ENCODE measurements at places on chromosomes 4 and X. TPM values are rescaled to one million over a fixed set of nuclear protein-coding genes. Genes with fewer than 3 reads are reported as not detected.

- DNase-seq = no peak
These were observed 266.4 kb downstream of the ARHGAP24 start for GRCh38 chr4:85741381-85741780.

GRCh38 chr4:26763648-26764047, 97.0 kb upstream of the STIM2 start:
- no peak for DNase-seq

DNA sequence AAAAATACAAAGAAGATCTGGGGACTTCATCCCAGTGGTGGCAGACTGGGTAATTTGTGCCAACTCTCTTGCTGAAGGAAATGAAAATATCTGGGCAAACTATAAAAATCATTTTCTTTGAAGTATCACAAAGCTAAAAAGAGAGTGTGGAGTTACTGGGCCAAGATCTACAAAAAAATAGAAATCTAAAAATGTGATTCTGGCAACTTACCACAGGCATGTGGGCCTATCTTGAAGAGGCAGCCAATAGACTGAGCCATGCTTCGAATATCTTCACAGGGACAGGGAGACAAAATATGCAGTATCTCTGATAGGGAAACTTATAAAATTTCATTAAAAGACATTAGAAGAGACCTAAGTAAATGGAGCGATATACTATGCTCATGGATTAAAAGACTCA, 168.8 kb downstream of the RCHY1 start:
- peak; percentile 23 for DNase-seq

- DNase-seq = no peak
These were observed 322.5 kb downstream of the HS3ST1 start for GRCh38 chr4:11106190-11106589.

DNA sequence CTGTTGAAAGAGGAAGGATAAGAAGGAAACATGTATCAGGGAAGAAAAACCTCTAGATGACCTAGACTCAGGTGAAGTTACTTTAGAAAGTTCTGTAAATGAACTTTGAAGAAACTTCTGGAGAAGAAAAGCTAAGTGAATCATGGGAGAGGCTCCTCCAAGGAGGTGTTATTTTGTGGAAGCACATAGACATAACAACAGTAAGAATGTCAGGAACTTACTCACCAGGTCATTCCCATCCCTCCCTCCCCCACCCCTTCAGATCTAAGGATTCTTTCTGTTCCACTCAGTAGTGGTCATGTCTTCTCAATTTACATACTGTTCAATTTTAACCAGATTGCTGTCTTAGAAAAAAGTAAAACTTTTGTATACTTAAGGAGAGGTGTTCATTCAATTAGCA, 310.5 kb upstream of the DDX53 start:
- no peak for DNase-seq

GRCh38 chr4:157043131-157043530, 32.8 kb upstream of the GLRB start:
- DNase-seq = peak; percentile 6

DNA sequence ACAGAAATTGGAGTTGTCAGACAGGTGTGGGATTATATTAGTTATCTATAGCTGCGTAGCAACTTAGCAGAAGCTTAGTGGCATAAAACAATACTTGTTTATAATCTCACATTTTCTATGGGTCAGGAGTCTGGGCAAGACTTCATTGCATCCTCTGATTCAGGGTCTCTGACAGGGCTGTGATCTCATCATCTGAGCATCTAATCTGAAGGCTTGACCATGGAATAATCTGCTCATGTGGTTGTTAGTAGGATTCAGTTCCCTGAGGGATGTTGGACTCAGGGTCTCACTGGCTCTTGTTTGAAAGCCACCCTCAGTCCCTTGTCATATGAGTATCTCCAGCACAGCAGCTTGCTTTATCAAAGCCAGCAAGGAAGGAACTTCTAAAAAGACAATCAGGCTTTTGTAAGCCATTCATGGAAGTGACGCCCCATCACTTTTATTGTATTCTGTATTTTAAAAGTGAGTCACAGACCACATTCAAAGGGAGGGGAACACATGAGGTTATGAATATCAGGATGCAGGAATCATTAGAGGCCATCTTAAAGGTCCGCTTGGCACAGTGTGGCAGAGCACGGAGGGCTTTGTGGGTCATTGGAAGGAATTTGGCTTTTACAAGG, 37.2 kb upstream of the FAM9B start:
- no peak for DNase-seq

- no peak for DNase-seq
These were observed 12.7 kb upstream of the TET2 start for GRCh38 chr4:105133976-105134375.

GRCh38 chr4:25330905-25331808, 18.6 kb downstream of the ZCCHC4 start:
- no peak for DNase-seq

DNA sequence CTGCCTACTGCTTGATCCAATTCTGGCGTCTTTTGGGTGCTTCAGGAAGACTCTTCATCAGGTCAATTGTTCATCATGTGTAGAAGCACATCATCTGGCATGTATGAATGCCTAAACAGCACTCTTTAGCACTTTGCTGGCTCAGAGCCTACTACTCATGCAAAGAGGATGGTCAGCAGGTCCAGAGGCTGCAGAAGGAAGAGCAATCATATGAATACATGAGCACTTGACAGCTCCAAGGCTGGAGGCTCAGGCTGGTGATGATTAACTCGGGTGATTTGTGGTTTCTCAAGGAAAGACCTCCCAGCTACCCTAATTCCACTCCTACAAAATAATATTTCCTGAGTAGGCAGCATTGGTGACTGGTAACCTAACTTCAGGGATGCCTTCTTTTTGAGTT, 103.8 kb upstream of the CXCL13 start:
- no peak for DNase-seq

DNA sequence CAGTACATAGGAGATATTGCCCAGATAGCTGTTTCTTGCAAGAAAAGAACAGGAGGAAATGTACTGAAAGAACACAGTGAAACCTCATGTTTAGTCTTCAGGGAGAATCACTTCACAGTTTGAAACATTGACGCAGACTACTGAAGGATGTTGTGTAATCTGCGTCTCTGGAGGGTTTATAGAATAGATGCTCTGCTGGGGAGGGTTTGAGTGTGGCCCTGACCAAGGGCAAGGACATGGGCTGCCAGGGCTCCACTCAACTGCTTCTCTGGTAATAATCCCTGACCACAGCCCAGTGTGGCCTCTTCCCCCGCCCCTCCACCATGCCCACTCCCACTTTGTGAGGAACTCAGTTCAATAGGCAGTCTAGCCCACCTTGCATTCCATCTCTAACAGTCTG, 15.8 kb upstream of the ACE2 start:
- no peak for DNase-seq

- no peak for DNase-seq
These were observed at the start of gene SH2D1A for GRCh38 chrX:124346117-124346876. Gene SH2D1A (plus strand): TSS chrX:124346563. CDS start chrX:124346643, 80 bp downstream.

DNA sequence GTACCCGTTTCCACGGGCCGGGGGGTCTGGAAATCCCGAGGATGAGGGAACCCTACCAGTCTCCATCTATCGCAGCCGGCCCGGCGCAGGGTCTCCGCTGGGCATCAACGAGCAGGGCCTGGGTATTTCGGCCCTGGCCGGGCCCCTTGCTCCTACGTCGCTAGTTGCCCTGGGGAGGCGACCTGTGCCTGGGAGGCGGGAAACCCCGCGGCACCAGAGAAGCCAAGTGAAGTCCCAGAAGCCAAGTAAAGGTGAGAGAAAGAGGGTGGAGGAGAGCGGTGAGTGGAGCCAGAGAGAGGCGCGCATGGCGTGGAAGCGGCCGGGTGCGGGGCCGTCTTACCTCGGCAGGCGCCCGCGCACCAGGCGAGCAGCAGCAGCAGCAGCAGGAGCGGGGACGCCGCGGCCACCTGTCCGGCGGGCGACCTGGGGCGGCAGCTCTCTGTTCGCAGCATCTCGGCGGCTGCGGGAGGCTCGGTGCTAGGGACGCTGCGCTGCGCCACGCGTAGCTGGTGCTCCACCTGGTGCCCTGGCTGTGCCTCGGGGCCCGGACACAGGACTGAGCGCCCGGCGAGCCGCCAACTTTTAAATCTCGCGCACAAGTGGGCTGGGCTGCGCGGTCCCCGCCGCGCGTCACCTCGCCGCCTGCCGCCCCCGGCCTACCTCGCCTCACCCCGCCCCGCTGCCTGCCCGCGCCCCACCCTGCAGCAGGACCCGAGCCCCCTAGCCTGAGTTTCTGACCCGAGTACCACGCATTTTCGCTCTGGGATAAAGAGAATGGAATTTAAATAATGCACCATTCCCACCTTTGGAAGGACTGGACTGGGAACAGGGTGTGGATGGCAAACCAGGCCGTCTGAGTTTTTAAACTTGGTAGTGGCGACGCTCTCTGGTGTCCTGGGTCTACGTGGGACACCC, at the start of gene NMU:
TSS of gene NMU (minus strand) at position 558 of the 915 bp plus-strand sequence. CDS start at position 452, 106 bp downstream.
- DNase-seq = no peak

GRCh38 chr4:155929833-155930232, 23.8 kb downstream of the CTSO start:
- DNase-seq = no peak

DNA sequence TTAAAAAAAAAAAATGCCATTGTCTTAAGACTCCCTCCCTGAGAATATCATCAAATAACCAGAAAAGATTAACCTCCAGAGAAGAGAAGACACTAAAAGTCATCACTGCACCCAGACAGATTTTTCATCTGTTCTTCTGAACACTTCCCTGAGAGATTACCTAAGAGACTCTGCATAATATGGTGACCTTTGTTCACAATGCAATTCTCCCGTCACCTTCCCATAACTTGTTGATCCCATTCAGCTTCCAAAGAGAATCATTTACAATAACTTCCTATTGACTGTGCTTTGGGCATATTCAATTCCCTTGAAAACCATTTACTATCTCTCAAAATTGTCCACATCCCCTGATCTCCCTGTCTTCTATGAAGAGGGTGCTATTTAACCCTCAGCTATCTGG, 85.1 kb upstream of the SMAD1 start:
- no peak for DNase-seq

DNA sequence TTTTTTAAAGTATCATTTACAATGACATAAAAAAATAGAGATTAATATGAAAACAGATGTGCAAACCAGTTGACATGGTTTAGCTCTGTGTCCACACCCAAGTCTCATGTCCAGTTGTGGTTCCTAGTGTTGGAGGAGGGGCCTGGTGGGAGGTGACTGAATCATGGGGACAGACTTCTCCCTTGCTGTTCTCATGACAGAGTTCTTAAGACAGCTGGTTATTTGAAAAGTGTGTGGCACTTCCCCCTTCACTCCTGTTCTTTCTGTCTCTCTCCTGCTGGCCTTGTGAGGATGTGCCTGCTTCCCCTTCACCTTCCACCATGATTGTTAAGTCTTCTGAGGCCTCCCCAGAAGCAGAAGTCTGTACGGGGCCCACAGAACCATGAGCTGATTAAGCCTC, 23.8 kb downstream of the CNOT6L start:
- no peak for DNase-seq

- no peak for DNase-seq
These were observed 2.4 kb downstream of the ZNF141 start for GRCh38 chr4:340011-340410.

DNA sequence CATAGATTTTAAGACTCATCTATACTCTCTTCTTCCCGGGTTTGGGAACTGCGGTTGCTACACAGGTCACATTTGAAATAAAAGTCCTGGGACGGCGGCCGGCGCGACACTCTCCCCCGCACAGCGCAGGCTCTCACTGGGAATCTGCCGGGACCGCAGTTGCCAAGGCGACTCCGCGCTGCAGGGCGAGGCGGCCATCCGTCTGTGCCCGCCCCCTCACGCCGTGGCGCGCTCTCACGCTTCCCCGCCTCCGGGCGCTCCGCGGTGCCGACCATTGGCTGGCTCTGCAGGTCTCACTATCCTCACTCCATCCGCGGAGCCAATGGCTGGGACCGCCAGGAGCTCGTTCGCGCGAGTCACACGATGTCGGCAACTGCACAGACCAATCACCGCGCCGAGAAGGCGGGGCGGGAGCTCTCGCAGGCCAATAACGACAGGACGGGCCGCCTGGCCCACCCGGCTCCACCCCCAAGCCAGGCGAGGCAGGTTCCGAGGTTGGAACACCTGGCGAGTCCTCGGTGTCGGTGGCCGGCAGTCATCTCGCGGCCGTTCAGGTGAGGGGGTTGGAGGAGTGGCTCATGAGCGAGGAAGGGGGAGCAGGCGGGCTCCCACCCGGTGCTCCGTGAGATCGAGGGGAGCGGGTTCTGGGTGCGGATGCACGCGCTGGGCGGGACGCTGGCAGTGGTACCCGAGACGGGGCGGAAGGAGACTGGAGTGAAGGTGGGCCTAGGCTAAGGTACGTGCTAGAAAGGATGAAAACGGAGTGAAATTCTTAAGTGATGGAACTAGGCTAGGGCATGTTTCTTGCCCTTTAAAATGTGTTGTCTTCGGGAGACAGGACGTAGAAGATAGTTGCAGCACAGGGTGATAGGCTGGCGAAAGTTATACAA, at the start of gene MSMO1:
TSS of gene MSMO1 (plus strand) at position 459 of the 890 bp plus-strand sequence. CDS start 5,702 bp downstream, outside the sequence.
- peak; percentile 96 for DNase-seq

DNA sequence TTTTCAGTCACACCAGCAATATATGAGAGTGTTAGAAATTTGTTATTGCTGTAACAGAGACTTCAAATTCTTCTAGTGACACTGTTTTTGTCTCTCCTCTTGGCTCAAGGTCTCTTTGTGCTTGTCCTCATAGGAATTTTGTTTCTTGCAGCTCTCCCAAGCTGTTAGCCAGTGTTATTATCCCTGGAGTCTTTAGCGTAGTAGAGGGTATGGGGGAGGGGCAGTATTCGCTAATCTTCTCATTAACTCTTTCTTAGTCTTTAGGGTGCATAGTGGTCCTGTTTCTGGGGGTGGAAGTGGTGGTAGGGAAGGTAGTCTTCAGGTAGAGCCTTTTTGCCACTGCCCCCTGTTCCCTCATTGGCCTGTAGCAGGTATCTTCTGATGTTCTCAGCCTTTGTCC, 79.4 kb downstream of the JADE3 start:
- no peak for DNase-seq

DNA sequence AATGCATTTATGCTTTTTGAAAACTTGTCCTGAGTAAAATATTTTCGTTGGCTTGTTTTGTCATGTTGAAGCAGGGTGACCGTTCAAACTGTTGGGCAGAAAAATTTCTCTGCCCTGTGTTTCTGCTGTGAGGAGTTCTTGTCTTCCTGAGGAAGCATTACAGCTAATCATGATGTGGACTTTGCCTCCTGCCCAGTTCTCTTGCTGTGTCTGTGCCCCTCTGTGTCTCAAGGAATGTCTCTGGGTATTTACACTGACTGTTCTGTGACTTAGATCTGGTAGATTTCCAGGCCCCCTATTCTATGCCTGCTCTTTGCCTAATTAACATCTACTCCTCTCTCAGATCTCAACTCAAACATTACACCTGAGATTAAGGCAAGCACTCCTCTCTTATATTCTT, 30.4 kb upstream of the RPL34 start:
- no peak for DNase-seq

GRCh38 chrX:1545776-1546408, 8.9 kb upstream of the P2RY8 start:
- DNase-seq = no peak

LINC00632 gene
- 69.9 TPM for polyA plus RNA-seq

F8A3 gene
- polyA plus RNA-seq = 6.5 TPM

SOX3 gene
- not detected for polyA plus RNA-seq

SPANXN2 gene
- not detected for polyA plus RNA-seq

TMSB15A gene
- polyA plus RNA-seq = 35.6 TPM

SYN1 gene
- polyA plus RNA-seq = 0.37 TPM

FAM47C gene
- not detected for polyA plus RNA-seq

TRIM61 gene
- 2.2 TPM for polyA plus RNA-seq

AIFM1 gene
- 39.3 TPM for polyA plus RNA-seq

SSX2B gene
- not detected for polyA plus RNA-seq

FGD1 gene
- polyA plus RNA-seq = 4.1 TPM

CLDN2 gene
- polyA plus RNA-seq = 0.04 TPM

Measured in AG04450 (cell line).